ENCODE measurements at places on chromosomes 7 and 10.

- no peak for DNase-seq
These were observed 12.7 kb upstream of the ATP6V0E2 start for GRCh38 chr7:149860821-149861727.

- DNase-seq: no peak
These were observed 412.6 kb downstream of the GFRA1 start for GRCh38 chr10:115860182-115861107.

DNA sequence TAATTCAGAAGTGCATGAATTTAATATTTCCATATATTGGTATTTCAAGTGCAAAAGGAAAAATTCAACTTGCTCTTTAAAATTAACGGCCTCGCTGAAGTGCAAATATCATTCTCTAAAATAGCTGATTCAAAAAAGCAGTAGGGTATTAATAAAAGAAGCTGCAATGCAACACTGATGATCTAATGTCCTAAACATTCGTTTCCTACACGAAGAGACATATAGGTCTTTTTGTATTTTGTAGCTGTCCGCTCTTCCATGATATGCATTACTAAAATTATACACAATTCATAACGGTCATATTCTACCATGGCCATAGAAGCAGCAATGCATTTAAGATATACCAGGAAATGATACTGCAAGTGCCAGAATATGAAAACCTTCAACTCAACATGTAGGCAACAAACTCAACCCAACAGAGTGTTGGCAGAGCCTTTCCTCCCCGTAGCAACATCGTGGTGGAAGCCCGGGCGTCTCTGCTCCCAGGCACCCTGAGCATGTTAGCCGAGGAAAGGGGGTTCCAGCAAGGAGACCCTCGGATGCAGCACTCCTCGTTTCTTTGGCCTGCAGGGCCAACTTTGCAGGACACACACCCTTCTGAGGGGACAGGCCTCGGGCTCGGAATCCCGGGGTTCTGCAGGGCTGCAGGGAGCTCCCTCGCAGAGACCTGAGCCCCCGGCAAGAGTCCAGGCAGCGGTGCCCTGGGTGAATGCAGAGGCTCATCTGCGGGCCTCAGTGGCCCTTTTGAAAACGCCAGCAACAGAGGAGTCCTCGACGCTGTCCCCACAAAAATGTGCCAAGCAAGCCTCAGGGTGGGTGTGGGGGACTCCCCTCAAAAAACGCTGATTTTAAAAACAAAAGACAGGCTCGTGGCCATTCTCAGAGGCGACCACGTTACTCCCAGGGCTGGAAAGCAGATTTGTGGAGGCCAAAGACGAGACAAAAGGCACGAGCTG lies 1.6 kb downstream of the FAM171A1 start:
- no peak for DNase-seq

DNA sequence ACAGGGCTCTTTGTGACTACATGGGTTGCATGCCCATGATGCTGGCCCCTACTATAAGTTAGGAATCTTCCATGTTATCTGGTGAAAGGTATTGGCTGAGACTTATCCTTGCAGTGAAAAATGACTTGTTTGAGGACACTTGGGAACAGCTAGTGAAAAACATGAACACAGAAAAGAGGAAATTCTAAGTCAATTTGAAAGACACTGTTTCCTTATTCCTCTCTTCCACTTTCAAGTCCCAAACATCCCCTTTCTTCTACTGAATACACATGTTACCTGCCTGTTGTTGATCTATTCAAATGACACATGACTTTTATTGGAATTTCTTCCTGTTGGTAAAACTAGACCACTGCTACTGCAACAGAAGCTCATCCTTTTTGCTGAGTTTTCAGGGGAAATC lies 29.5 kb upstream of the PRKCQ start:
- DNase-seq: no peak

DNA sequence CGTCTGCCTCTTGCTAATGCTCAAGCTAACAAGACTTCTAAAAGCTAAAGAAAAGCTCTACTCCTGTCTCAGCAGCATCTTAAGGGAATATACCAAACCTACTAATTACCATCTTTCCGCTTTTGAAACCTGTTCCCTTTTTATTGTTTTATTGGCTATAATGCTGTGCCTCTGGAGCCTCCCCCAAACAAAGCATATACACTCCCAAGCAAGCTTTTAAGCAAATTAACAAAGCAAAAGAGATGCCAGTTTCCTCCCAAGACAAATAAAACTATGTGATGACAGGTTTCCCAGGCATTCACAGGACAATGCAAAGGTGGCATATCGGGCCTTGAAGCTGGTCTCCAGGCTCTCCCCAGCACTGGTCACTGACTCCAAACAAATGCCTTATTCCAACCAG lies 52.9 kb downstream of the SLC37A3 start:
- DNase-seq: no peak

DNA sequence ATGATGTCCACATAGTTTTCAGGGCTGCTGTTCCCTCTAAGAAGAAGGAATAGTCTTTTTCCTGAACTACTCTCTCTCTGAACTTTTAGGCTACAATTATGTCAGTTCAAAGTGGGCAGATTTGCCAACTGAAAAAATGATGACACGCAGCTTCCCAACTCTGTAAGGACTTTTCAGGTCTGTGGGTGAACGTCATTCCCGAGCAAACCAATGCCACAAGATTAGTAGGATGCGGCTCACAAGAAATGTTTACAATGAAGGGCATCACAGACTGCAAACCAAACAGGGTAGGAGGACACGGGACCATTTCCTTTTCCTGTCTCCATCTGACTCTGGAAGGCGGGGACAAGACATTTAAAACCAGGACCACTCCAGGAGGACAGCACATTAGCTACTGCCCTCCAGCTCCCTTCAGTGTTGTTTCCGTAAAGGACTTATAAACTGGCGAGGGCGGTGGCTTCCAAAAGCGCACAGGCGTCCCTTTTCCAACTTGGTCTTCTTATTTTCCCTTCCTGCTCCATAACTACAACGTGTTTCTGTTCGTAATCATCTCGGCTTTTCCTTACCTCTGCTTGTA lies 539 bp upstream of the MKLN1 start:
- peak; percentile 44 for DNase-seq

DNA sequence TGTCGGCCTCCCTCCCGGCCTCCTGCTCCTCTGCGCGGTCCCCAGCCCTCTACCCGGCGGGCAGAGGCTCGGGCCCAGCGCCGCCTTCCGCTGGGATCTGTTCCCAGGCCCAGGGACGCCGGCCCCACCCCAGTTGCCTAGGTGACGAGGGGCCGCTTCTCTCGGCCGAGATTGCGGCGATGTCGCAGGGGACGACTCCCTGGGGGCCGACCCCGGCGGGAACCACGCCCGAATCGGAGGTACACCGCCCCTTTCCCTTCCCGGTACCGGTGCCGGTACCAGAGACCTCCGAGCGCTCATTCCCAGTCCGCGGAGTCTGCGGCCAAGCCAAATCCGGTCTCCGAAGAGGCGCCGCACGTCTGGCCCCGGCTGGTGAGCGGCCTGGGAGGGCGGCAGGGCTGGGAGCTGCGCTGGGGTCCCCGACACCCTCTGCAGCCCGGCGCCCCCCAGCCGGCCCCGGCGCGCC lies at the start of gene CABCOCO1:
CABCOCO1 (plus strand) TSS at position 136 of the 466 bp plus-strand sequence; CDS start at position 180, 44 bp downstream.
- no peak for DNase-seq

- DNase-seq: no peak
These were observed 193.7 kb downstream of the RNLS start for GRCh38 chr10:88389456-88389855.

GRCh38 chr7:91079487-91079886 lies 184.7 kb upstream of the FZD1 start:
- DNase-seq: no peak

- DNase-seq: no peak
These were observed 75.4 kb downstream of the WIPF3 start for GRCh38 chr7:29881724-29882123.

- DNase-seq: no peak
These were observed 118.6 kb upstream of the BTBD16 start for GRCh38 chr10:122152544-122152943.

DNA sequence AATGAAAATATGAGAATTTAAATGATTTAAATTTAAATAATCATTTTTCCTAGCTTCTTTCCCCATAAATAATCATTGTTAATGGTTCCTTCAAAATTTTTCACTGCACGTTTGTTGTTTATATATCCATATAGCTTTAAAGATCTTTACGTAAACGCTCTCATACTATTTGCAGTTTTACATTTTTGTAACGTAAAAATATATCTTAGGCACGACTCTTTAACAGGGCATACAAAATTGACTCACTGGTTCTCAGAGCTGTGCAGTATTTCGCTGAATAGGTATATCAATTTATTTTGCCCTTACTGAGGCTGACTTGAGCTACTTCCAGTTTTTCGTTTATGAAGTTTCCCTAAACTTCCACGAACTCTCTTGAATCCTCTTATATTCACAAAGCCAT lies 105.7 kb downstream of the LRRN3 start:
- no peak for DNase-seq

All from GM13977 (cell line).